ENCODE measurements at places on chromosomes 2 and 18.

DNA sequence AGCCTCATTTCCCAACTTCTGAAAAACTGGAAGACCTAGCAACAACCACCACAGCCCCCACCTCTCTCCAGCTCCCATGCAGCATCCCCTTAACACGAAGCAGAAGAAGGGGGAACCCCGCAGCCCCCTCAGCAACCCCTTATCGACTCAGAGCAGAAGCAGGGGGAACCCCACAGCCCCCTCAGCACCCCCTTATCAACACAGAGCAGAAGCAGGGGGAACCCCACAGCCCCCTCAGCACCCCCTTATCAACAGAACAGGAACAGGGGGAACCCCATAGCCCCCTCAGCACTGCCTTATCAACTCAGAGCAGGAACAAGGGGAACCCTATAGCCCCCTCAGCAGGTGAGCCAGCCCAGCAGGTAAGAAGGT is 6.7 kb downstream of the SLC66A2 start:
- no peak for DNase-seq

- DNase-seq = no peak
These were observed 48.1 kb downstream of the COBLL1 start for GRCh38 chr2:164793529-164793928.

GRCh38 chr2:86283411-86284030 is 53.9 kb downstream of the REEP1 start:
- DNase-seq = no peak

- no peak for DNase-seq
These were observed 248.6 kb downstream of the NR4A2 start for GRCh38 chr2:156083763-156084493.

DNA sequence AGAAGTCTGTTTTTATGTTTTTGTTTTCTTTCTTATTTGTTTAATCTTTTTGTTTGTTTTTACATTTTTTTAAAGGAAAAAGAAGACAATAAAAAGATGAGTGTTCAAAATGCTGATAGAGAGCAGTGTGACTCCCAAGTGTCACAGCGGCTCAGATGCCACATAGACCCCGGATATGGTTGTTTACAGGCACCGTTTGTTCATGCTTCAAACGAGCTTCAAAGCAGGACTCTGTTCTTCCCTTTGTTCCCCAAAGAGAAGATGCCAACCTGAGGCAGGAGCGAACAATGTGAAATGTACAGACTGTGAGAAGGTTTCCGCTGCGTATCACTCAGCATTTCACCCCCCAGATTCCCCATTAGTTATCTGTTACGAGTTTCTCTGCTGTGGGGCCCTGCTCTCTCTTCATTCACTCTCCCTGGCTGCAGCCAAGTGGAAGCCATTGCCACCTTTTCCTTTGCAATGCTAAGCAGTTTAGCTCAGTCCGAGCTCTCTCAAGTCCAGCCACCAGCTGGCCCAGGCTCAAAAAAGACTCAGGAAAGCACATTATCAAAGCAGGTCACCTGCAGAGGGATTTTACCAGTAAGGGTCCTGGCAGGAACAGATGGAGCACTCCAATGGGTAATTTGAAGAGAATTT is 36.4 kb upstream of the PHLPP1 start:
- DNase-seq = no peak

DNA sequence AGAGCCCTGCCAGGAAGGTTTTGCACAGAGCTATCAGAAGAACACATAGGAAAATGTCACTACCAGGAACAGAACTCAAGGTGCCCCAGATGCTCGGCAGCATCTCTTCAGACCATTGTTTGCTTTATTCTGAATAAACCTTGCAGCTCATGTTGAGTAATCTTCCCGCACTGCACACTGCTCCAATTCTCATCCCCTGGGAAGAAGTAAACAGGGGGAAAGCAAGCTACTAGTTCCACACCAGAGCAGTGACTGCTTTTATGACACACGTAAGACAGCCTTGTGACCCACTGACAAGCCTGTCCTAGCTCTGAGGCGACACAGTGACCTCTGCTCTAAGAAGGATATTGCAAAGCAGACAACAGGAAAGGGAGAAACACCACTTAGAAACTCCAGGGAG is 44.2 kb downstream of the NRP2 start:
- no peak for DNase-seq

DNA sequence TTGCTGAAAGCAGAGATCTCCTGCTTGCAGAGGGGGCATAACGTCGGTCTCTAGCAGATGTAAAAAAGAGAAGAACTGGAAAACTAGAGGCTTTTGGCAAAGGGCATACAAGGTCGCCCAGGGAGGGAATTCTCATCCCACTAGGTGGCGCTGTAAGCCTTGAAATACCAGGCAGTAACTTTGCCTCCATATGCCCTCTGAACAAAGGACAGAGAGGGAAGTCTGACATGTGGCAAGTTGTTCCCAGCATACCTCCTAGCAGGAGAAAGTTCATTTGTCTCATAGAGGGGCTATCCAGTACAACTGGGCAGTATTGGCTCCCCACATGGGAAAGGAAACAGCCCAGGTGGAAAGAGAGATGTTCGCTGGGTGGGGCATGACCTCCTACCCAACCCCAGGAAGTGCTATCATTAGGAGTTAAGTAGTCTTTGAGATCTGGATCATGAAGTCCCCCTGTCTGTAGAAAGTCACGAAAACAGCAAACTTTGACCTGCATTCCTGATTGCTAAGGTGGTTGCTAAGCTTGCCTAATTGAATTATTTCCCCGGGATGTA is 39.9 kb downstream of the STK17B start:
- DNase-seq = no peak

- DNase-seq = no peak
These were observed 26.1 kb downstream of the KCTD18 start for GRCh38 chr2:200483729-200484198.
